NCI-H446 treated with DMSO at 0.1 percent for 48 hours (cell line): ENCODE measurements at places on chromosomes 13 and 19.

GRCh38 chr13:113155982-113156655, 2.3 kb upstream of the PROZ start:
- DNase-seq: no peak

DNA sequence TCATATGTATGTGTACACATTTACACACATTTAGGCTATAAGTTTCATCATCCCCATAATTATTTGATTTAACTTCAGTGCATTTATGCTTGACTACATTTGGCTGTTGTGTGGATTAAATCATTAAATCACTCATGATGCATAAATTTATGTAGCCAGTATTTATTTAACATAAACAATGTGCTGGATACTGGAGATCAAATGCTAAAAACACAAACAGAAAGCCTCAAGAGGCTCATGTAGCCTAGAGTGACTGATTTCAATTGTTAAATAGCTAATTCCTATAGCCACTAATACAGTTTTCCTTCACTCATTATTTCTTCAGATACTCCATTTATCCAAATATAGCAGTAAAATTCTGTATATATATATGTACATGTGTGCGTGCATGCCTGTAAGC, 376.0 kb downstream of the DACH1 start:
- DNase-seq: no peak

GRCh38 chr19:37654629-37655300, 500 bp downstream of the ZFP30 start:
- DNase-seq: no peak

GRCh38 chr13:113881614-113882266, 17.9 kb upstream of the GAS6 start:
- DNase-seq: no peak

GRCh38 chr19:13339869-13340268, 166.4 kb downstream of the CACNA1A start:
- no peak for DNase-seq

DNA sequence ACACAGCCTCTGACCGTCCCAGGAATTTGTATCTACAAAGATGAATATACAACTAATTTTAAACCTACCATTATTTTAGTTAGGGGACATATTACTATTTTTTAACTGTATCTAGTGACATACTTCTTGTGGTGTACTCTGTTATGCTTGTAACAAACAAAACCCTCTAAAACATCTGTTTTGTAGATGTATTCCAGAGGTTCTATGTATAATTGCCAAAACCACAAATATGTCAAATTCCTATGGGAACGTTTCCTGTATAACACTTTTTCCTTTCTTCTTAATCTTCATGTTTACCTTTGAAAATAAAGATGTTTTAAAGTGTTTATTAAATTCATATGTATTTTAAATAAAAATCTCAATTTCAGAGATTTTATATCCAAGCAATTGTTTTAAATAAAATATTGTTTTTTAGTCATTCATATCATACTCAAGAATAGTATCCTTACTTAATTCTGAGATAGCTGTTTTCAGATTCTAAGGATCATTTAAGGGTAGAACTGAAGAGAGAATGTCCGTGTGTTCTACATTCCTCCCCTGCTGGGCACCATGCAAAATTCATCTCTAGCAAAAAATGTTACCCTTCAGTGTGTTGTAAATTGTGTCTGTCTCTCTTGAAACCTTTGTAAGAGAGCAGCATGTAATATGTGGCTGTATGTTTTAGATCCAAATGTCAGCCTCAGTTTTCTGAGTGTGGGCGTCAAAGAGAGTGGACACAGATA, 1327.7 kb downstream of the EFNB2 start:
- no peak for DNase-seq

- DNase-seq: no peak
Measured at GRCh38 chr19:50551034-50551714, 17.1 kb downstream of the LRRC4B start.

- DNase-seq: no peak
Measured at GRCh38 chr19:13103581-13104359, 1.1 kb upstream of the LYL1 start.

GRCh38 chr13:109782823-109783431, 3.5 kb downstream of the IRS2 start:
- no peak for DNase-seq

DNA sequence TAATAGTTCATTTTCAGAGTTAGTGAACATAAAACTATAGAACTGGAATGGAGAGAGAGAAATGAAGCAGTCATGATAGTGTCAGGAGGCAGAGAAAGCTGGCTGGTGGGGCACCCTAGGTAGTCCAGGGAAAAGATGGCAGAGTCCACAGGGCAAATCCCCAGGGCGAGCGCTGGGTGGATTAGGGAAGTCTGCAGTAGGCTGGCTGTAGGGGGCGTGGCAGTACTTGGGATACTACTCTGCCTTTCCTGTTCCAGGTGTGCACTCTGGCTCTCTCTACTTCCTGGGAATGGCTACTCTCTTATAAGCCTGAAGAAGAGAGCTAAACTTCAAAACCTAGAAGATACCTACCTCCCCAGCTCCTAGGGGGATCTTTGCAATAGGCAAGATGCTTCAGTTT, 232.9 kb upstream of the SLC10A2 start:
- DNase-seq: no peak

DNA sequence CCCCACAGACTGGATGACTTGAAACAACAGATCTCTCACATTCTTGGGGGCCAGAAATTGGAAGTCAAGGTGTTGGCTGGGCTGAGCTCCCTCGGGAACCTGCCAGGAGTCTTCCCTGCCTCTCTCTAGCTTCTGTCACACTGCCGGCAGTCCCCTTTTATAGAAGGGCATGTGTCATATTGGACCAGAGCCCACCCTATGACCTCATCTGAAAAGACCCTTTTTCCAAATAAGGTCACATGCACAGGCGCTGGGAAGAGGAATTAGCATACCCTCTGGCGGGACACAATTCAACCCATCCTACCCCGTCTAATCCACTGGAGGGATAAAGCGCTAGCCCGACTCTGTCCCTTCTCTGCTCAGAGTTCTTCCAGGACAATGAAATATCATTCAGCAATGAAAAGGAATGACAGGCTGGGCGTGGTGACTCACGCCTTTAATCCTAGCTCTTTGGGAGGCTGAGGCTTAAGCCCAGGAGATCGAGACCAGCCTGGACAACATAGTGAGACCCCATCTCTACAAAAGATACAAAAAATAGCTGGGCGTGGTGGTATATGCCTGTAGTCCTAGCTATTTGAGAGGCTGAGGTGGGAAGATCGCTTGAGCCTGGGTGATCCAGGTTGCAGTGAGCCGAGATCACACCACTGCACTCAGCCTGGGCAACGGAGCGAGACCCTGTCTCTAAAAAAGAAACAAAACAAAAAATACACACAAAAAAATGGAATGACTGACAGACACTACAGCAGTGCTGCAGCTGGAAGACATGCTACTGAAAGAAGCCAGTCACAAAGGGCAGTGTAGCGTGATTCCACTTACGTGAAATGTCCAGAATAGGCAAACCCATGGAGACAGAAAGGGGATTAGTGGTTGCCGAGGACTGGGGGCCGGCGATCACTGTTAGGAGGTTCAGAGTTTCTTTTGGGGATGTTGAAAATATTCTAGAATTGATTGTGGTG, 28.5 kb downstream of the MEIS3 start:
- peak; percentile 61 for DNase-seq

- no peak for DNase-seq
Measured at GRCh38 chr13:30477346-30478195, 11.8 kb upstream of the HMGB1 start.

GRCh38 chr19:718991-719512, 10.3 kb downstream of the PALM start:
- DNase-seq: no peak

DNA sequence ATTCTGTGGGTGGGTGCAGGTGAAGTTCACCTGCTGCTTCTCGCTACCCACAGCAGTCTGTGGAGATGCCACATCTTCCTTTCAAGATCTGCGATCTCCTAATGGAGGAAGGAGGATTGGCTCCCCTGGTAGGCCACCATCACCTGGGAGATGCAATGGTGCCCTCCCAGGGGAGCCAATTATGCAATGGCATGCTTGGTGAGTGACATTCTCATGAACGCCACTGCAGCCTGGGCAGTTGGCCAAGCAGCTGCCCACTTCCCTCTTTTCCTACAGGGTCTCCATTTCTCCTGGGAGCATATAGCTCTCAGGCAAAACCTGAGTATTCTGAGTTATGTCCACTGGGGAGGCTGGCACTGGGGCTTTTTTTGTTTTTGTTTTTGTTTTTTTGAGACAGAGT, 83.5 kb upstream of the KCTD15 start:
- no peak for DNase-seq

- no peak for DNase-seq
Measured at GRCh38 chr13:25046274-25046984, 49.5 kb upstream of the PABPC3 start.

- no peak for DNase-seq
Measured at GRCh38 chr19:39996218-39996810, 546 bp upstream of the ZNF546 start.

DNA sequence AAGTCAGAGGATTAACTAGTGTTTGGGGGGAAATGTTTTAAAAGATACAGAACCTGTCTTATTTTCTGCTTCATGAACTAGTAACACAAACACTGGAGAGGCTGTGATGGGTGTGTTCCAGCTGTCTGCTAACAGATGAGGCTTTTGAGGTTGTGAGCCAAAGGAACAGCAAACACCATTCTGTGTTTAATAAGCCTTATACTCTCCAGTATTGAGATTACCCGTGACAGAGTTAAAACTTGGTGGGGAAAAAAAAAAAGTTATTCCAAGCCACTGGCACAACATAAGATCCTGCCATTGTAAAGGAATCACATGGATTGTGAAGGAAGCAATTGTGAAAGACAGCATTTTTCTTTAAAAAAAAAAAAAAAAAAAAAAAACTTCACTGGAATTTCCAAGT, 48.4 kb downstream of the KCTD12 start:
- DNase-seq: no peak

- no peak for DNase-seq
Measured at GRCh38 chr13:106373989-106374572, 161.4 kb downstream of the EFNB2 start.

DNA sequence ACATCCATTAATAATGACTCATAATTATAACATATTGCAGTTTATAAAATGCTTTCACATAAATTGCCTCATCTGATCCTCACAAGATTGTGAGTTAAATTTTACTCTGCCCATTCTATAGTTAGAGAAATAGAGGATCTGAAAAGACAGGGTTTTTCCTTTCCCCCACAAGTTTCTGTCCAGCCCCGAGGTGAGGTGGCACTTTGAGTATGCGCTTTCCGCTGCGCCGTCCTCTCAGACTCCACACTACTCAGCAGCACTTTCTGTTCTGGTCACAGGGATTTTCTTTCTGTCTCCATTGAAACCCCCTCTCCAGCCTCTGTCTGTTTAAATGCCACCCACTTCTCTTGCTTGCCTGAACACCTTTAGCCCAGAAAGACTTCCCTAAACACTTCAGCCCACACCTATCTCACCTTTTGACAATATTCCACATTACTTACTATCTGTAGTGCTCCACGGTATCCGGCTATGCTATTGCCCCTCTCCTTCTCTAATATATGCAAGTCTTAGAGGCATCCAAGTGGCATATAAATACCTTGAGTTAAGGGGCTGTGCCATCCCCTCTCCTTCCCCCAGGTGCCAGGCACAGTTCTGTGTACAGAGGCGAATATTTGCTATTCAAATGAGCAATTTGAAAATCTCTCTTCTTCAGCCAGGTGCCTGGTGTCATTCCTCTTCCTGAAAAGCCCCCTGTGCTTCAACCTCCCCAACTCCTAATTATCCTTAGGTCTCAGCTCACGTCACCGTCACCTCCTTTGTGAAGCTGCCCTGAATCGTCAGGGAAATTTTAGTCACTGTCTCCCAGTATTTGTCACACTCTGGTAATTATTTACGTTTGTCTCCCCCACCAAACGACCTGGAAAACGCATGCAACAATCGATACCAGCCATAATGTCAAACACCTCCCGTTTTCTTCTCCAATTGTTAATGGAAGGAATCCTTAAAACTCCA, 268.7 kb downstream of the NHLRC3 start:
- DNase-seq: no peak

GRCh38 chr19:37466798-37467607, at the start of gene ZNF569:
Gene ZNF569, minus strand, starts transcription at chr19:37467444. Its CDS starts 22,523 bp downstream, at chr19:37444921.
- DNase-seq: peak; percentile 80

- DNase-seq: no peak
Measured at GRCh38 chr19:38839816-38840582, 8.4 kb upstream of the ECH1 start.

DNA sequence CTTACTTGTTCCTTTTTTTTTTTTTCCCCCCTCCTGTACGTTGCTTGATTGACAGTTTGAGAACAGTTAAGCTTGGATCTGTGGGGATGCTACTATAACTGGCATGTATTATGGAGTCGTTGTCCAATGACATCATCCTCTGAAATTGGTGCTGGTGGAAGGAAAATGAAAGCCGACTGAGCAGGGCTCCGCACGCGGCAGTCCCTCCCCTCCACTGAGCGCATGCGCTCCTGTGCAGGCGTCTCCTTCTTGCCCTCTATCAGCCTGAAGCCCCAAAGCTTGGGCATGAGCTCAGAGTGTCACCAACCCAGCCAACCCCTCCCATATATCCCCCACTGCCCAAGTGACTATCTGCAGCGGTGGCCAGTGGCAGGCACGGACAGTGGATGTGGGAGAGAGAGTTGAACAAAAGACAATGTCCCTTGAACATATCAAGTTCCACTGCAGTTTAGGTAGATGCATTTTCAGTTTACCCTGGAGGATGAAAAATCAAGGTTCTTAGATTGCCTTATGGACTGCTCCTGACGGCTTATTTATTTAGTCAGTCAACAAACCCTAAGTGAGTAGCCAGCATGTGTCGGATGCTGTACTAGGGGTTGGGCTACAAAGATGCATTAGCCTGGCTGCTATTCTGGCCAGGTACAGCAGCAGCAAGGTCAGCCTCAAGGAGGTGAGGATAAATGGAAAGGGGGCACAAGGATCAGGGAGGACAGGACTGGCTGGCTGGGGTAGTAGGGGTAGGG, 20.8 kb downstream of the MBNL2 start:
- DNase-seq: no peak

- no peak for DNase-seq
Measured at GRCh38 chr19:12715929-12716328, 7.8 kb downstream of the TNPO2 start.

DNA sequence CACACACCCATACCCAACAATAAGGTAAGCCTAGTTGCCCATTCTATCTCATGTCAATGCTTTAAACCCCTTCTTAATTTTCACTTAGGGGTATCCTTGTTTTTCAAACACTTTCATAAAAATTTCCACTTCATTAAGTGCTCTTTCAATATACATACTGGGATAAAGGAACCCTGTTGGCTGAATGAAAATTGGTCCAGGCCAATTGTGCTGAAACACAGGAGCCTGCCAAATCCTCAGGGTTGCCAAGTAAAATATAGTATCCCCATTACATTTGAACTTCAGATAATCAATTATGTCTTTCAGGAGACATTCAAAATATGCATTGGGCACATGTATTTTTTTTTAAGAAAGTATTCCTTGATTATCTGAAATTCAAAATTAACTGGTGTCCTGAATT, 1131.1 kb downstream of the SLITRK1 start:
- DNase-seq: peak; percentile 29
